ENCODE measurements at places on chromosomes 1 and 21.

DNA sequence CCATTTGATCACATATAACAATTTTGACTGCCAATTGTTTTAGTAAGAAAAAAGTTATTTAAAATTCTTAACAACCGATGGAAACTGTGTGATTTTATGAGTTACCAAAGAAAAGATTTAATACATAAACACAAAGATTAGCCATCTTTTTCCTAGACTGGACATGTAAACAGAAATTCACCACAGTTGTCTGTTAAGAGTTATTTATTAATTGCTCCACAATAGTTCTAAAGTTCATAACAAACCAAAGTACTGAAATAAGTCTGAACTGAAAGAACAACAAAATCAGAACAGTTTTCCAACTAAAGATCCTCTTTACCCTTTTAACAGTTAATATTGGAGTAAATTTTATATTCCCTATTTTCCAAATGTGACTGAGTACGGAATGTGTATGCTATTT, 8.6 kb downstream of the ZNF281 start:
- no peak for DNase-seq

- no peak for DNase-seq
Measured at GRCh38 chr1:203799971-203800370, 4.5 kb downstream of the ZBED6 start.

- DNase-seq = no peak
Measured at GRCh38 chr1:94501935-94502334, 39.6 kb downstream of the F3 start.

DNA sequence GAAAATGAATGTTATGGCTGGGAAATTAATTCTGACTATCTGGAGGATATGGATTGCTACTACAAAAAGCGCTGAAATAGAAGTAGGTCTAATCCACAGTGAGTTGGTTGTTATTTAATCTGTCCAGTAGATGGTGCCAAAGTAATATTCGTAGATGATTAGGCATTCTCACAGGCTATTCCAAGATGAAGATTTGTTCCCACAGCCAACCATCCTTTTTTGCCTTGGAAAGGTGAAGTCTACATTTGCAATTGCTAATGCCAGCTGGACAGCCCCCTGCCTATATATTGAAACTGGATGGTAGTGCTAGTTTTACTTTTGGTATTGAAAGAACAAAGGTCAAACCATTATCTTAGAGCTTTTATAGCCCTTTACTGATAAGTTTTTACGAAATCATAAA, 43.8 kb downstream of the RBM11 start:
- no peak for DNase-seq

DNA sequence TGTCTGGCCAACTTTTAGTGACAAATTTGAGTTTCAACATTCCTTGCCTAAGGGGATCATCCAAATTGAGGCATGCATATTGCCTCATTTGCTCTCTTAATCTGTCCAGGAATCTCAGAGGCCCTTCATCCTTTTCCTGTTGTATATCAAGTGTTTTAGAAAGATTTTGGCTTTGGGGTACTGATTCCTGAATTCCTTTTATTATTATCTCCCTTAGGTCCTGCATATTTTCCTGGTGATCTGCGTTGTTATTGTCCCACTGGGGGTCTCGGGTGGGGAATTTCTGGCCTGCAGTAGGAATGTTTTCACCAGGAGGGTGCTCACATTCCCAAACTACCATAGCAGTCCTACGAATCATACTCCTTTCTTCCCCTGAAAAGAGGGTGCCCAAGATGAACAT, 4.4 kb upstream of the AADACL3 start:
- DNase-seq = no peak

GRCh38 chr21:32425628-32426027, 13.1 kb downstream of the EVA1C start:
- no peak for DNase-seq

All from SHP77 treated with DMSO at 0.1 percent for 48 hours (cell line).